Suppressor macrophage treated with lipopolysaccharide for 1 hour (primary cell): ENCODE measurements at places on chromosomes 3 and 15.

- DNase-seq = no peak
Measured at GRCh38 chr3:52402101-52402521, 42.8 kb downstream of the SEMA3G start.

GRCh38 chr15:85383470-85384148, 3.2 kb downstream of the AKAP13 start:
- DNase-seq = no peak

- DNase-seq = no peak
Measured at GRCh38 chr3:63067999-63068645, 192.9 kb upstream of the CADPS start.

GRCh38 chr3:4741404-4742307, 237.6 kb upstream of the BHLHE40 start:
- DNase-seq = peak; percentile 89

DNA sequence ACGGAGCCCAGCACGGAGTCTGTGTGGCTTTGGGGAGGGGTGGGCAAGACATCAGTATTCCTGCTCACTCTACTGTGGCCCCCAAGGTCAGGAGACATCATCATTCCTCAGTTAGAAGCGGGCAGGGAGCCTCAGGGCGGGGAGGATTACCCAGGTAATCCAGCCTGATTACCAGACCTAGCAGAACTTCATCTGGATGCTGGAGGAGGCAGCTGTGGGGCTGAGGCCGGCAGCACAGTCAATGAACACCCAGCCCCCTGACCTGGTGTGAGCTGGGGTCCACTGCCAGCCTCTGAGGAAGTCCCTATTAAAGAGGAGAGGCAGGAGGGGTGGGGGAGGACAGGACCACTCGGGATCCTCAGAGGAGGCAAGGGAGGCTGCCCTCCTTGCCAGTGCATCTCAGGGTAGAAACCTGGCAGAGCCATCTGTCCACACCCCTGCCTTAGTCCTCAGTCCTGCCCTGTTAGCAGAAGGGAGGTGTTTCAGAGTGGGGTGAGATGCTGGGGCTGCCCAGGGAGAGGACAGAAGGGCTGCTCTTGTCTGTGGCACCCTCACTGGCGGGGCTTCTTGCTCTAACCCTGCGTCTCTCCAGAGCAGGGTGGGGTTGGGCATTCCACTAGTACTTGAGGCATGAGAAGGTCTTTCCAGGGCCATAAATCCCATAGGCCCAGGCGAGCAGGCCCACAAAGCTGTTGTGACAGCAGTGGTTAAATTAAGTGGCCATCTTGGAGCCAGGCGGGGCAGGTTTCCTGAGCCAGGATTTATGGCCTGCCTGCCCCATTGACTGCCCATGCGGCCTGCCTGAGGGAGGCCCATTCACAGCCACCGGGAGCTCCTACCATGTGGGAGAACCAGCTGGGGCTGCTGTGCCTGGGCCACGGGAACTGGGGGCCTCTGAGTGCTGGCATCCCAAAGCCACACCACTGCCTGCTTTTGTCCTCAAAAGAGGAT, 82.1 kb downstream of the LINGO1 start:
- no peak for DNase-seq

DNA sequence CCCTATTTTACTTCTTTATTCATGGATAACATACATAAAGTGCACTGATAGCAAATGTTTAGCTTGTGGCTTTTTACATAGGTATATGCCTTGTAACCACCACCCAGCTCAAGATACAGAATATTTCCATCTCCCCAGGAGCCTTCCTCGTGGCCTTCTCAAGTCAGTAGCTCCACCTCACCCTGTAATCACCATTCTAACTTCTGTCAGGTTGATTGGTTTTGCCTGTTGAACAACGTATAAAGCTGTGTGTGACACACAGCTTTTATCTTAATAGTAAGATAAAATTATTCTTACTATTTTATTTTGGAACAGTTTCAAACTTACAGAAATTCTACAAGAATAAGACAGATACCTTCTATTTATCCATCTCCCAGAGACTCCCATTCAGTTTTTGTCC, 13.3 kb downstream of the ATG7 start:
- DNase-seq = no peak

DNA sequence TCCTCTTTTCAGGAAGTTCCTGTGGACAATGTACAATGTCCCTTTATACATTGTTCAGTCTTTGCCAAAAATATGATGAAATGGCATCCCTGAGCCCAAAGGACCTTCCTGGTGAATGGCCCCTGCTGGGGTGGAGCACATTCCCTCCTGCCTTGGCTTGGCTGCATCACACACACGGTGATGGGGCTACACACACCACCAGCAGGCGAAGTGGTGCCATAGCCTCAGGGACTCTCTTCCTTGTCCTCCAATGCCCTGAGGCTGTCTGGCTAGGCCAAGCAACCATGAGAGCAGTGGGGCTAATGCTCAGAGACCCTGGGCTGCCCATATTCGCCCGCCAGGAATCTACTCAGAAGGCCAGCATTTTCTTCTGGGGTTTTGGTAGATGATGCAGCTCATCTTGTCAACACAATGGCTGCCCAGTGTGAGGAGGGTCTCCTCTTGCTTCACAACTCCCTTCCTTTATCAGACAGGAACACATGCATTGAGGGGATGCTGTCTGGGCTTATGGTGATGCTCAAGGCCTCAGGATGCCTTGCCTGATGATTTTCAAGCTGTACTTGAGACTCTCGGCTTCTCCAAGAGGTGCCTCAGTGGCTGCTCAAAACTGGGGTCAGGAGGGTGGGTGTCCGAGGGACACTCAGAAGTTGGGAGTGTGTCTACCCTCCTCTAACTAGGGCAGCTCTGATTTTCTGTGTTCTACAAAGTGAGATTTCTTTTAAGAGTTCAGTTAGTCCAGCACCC, 40.9 kb upstream of the EPHB1 start:
- DNase-seq = no peak

DNA sequence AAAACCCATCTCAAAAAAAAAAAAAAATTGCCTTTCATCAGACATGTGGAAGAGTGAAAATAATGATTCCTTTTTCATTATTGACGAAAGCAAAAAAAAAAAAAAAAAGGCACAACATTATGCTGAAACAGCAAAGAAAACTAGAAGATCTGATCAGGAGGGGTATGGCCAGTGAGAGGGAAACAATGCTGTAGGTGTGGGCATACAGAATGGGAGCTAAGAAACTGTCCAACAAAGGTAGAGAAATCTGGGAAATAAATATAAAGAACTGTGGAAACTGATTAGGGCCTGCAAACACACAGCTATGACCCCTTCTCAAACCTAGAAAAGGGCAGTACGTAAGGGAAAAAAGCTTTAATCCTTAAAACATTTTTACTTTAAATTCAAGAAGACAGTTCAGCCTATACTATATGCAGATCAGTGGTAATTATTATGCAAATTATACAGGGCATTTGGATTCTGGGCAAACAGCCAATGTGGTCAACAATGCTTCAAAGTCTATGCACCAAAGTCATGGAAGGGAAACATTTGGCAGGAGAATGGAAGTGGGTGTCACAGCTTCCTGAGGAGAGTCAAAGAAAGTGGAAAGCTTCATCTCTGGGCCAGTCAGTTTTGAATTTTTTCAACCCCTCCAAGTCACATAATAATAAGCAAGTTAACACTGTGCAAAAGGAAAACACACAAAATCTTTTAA, 68.3 kb upstream of the SLC12A8 start:
- no peak for DNase-seq

DNA sequence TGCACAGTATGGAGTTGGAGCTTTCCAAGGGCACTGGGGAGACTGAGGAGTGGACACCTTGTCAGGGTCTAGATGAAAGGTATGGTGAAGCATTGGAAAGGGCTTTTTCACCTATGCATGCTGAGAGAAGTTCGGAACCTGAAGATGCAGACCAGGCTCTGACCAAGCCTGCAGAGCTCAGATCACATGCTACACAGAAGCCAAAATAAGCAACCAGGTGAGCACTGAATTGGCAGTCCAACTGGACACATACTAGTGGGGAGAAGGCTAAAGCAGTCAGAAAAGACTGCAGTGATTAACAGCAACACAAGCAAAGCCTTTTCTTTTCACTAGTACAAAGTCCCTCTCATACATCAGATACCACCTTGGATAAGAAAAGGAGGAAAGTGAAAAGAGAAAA, 238.3 kb upstream of the PLSCR5 start:
- DNase-seq = no peak

DNA sequence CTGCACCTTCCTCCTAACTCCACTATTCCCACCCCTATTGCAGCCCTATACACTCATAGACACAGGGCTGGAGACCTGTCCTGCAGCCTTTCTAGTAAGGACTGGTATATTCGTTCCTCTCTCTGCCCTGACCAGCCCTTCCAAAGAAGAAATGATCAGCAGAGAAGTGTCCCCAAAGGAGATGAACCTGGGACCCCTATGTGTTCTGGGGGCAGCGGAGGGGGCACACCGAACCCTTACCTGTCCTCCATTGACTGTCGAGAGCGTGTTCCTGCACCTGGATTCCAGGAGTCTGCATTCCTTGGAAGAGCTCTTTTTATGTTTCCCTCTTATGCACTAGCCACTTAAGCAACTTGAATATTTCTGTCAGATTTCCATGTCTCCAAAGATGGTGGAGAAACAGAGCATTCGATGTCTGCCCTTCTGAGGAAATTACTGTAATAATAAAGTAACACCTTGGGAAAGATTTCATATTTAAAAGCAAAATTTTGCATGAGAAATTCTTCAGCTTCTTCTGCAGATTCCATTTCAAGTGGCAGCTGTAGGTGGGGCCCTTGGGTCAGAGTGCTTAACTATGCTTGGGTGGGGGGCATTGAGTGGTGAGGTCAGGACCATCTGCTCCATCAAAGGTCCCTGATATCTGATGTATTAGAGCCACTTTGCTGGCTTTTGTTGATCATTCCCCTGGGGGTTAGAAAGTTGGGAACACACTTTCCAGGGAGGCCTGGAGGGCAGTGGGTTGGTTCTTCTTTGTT, 6.3 kb downstream of the EPHB1 start:
- no peak for DNase-seq

- no peak for DNase-seq
Measured at GRCh38 chr15:72155003-72155621, 36.9 kb downstream of the SENP8 start.

- no peak for DNase-seq
Measured at GRCh38 chr3:71968544-71968943, 183.6 kb upstream of the PROK2 start.

DNA sequence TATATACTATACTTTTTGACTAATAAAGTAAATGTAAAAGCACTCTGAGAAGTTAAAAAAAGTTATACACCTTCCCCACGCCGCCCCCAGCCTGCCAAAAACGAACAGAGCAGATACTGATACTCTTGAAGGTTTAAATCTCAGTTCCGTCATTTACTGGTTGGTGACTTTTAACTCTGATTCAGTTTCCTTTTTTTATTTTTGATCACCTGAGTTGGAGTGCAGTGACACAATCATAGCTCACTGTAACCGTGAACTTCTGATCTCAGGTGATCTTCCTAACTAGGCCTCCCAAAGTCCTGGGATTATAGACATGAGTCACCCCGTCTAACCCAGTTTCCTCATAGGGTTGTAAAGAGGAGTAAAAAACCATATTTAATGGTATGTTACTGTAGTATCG, 3.3 kb upstream of the TIPIN start:
- no peak for DNase-seq

GRCh38 chr3:127260826-127261555, 26.9 kb downstream of the PRR20G start:
- no peak for DNase-seq

- DNase-seq = no peak
Measured at GRCh38 chr3:3209714-3210113, 30.2 kb upstream of the CRBN start.

DNA sequence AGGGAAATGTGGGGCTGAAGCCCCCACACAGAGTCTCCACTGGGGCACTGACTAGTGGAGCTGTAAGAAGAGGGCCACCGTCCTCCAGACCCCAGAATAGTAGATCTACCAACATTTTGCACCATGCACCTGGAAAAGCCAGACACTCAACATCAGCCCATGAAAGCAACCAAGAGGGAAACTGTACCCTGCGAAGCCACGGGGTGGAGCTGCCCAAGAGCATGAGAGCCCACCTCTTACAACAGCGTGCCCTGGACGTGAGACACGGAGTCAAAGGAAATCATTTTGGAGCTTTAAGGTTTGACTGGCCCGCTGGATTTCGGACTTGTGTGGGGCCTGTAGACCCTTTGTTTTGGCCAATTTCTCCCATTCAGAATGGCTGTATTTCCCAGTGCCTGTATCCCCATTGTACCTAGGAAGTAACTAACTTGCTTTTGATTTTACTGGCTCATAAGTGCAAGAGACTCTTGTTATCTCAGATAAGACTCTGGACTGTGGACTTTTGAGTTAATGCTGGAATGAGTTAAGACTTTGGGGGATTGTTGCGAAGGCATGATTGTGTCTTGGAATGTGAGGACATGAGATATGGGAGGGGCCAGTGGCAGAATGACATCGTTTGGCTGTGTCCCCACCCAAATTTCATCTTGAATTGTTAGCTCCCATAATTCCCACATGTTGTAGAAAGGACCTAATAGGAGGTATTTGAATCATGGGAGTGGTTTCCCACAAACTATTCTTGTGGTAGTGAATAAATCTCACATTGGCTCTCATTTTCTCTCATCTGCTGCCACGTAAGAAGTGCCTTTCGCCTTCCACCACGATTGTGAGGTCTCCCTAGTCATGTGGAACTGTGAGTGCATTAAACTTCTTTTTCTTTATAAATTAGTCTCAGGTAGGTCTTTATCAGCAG, 105.8 kb downstream of the CBLB start:
- DNase-seq = no peak

GRCh38 chr15:85935182-85935581, 140.5 kb upstream of the KLHL25 start:
- no peak for DNase-seq

DNA sequence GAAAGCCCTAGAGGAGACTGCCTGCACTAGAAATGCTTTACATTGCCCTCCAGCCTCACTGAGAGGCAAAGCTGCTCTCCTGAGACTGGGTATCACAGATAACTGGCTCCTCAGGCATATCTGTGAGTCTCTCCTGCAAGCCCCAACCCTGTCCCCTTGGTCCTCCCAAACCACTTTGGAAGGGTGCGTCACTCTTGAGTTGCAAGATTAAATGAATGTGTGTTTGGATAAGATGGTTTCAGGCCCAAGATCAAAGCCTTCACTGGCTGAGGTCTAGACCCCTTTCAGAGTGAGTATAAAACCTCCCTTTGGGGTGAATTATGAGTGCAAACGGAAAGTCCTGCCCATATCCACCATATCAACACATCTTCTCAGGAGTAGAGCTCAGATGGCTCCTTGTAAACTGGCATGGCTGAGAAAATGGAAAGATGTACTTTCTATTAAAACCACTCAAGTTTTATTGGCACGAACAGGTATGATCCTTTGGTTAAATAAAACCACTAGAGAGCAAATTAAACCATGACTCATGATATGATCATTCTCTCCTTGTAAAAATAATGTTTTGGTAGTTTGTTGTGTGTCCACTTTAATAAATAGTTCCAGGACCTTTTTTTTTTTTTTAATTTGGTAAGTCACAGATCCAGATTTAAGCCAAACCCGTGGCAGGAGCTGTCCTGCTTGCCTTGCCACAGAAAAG, 164.0 kb downstream of the CHST2 start:
- no peak for DNase-seq

DNA sequence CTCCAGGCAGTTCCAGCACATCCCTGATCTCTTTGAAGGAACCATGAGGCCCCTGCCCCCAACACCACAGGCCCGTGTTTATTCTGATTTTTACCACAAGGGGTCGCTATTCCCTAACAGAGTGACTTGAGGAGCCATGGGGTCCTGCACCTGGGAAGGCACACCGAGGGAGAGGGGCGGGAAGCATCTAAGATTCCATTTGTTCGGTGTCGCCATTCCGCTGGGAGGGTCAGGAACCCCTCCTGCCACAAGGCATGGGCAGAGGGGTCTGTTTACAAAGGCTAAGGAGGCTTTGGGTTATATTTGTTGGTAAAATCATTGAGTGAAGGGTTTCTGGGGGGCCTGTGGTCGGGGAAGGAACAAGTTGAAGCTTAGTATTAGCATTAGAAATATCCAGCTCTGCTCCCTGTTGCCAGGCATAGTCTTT, 77.1 kb downstream of the WDR76 start:
- DNase-seq = peak; percentile 76
